ENCODE measurements at places on chromosomes 3 and 15. TPM values are rescaled to one million over a fixed set of nuclear protein-coding genes. Genes with fewer than 3 reads are reported as not detected.
A peak's percentile ranks its signal among the peaks of the same experiment; 100 is the strongest.

Gene CHDH
- 0.89 TPM for total RNA-seq

Gene PIERCE2
- 0.69 TPM for total RNA-seq

Gene NCBP2
- 84.3 TPM for total RNA-seq

Gene PLA2G4E
- total RNA-seq, result not detected

Gene EFCC1
- total RNA-seq, result 0.42 TPM

Gene DCBLD2
- total RNA-seq, result 1.1 TPM

Gene MAGEL2
- total RNA-seq, result not detected

Gene TF
- total RNA-seq, result 1.7 TPM

Gene POLQ
- 20.4 TPM for total RNA-seq

Gene SRP14
- total RNA-seq, result 117 TPM

DNA sequence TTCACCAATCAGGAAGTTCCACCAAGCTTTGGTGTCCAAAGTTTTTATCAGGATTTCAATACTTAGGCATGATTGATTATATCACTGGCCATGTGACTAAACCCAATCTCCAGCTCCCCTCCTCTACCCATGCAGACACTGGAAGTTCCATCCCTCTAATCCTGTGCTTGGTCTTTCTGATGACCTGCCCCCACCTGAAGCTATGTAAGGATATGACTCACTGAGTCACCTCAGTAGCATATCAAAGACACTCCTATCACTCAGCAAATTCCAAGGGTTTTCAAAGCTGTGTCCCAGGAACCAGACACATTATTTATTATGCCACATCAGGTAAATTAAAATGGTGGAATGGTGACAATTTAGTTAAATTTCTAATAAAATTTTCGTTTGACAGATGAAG, 158.9 kb downstream of the TAFA4 start:
- DNase-seq, result no peak

GRCh38 chr15:98978153-98978552, 29.4 kb downstream of the PGPEP1L start:
- DNase-seq, result no peak

GRCh38 chr3:53145713-53146080, 15.3 kb upstream of the PRKCD start:
- no peak for DNase-seq

GRCh38 chr15:66760968-66761725, 59.1 kb downstream of the SMAD6 start:
- DNase-seq, result no peak

DNA sequence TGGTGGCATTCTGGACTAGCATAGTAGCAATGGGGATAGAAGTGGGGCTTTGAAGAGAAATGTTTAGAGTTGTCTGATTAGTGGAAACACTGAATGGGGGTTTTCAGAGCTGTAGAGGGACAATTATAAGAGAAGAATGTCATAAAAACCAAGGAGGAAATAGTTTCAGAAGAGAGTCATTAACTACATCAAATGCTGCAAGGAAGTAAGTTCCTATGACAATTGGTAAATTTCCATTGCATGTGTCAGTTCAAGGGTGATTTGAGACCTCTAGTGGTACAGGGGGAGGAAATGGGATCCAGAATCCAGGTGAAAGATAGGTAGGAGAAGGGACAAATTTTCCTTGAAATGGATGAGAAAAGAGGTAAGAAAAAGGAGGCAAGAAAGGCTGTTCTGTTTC, 68.3 kb upstream of the TBC1D5 start:
- no peak for DNase-seq

GRCh38 chr15:76345880-76346668, 9.5 kb downstream of the ISL2 start:
- DNase-seq, result peak; percentile 29

GRCh38 chr15:62474771-62475124, 309.7 kb upstream of the C2CD4B start:
- DNase-seq, result no peak

GRCh38 chr3:65712140-65712539, 326.6 kb downstream of the MAGI1 start:
- DNase-seq, result no peak

GRCh38 chr3:128846486-128846891, 32.9 kb upstream of the ACAD9 start:
- peak; percentile 24 for DNase-seq

DNA sequence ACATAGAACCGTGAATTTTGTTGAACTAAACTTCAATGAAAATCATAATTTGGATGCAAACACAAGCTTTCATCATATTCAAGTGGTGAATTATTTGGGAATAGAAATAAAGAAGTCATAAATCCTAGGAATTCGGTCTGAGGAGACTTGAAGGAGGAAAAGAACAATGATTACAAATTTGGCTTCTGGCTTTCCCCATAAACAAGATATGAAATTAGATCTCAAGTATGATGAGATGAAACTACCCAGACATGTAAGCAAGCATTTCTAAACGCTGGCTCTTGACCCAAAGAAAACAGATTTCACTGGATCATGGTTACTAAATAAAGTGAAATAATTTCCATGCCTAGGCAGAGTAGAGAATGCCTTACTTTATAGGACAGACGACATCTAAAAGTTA, 146.9 kb upstream of the LRTM1 start:
- DNase-seq, result no peak

GRCh38 chr3:47444103-47444502, 31.6 kb downstream of the SCAP start:
- DNase-seq, result no peak

DNA sequence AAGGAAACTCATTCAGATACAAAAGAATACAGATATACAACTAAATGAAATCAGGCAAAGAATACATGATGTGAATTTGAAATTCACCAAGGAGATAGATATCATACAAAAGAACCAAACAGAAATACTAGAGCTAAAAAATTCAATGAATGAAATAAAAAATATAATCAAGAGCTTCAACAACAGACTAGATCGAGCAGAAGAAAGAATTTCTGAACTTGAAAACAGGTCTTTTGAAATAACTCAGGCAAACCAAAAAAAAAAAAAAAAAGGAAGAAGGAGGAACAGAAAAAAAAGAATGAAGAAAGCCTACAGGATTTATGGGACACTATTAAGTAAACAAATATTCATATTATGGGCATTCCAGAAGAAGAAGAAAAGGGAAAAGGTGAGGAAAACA, 137.8 kb downstream of the DMXL2 start:
- no peak for DNase-seq

- DNase-seq, result no peak
These were observed 4.1 kb downstream of the CXCR6 start for GRCh38 chr3:45947361-45947760.

DNA sequence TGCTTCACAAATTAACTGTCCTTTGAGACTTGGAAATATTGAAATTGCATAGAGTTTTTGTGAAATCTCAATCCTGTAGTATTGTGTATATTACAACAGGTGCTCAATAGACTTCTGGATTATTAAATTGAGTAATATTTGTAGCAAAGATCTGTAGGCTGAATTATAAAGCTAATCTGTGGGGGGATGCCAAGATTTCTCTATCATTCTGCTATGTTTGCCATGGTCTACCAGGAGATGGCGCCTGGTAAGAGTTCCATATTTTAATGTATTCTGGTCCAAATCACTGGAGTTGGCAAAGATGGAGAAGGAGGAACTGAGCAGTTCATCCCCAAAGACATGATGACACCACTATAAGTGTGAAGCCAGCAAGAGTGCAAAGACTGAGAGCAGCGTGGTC, 340.9 kb upstream of the TPRG1 start:
- DNase-seq, result no peak

Measured in activated T-cell treated with anti-CD3 and anti-CD28 coated beads, Interleukin-2, amount 50 U/mL, for 72 hours (primary cell).